ENCODE measurements at places on chromosomes 5 and 9. TPM values are rescaled to one million over a fixed set of nuclear protein-coding genes. Genes with fewer than 3 reads are reported as not detected.

DNA sequence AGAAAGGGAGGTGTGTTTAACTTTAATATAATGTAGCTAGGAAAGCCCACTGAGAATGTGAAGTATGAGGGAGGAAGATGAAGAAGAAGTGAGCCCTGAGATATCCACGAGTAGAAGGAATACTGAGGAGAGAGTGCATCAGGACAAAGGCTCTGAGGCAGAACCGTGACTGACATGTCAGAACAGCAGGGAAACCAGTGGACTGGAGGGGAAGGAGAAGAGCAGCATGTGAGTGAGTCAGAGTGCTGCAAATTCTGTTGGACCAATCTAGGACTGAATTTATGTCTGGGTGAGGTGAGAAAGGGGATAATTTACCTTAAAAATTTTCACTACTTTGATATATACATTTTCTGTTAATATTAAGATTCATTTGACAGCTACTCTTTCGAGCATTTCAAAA is 110.3 kb downstream of the ST8SIA4 start:
- H3K4me1 ChIP-seq = peaks cover 22% of the 10 kb centered on the region
- H3K27me3 ChIP-seq = no peaks in the 10 kb centered on the region
- H3K27ac ChIP-seq = no peak overlapping the region
- H3K4me3 ChIP-seq = no peak overlapping the region
- no peaks in the 10 kb centered on the region for H3K36me3 ChIP-seq
- DNase-seq = no peak

DNA sequence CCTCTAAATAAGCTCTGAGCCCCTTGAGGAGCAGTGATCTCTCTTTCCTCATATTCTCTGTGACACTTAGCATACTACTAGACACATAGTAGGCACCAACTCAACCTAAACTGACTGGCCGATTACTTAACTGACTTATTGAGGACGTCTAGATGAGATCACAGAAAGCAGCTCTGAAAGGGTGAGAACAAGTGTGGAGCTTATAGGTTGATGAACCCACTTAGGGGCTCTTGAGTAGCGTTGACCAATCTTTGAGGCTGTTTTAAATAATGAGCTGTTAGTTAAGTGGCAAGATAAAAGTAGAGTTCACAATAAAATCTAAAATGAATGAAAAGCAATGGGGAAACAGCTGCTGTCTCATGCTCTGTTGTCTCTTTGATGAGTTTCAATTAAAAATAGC is 124.7 kb upstream of the TNPO1 start:
- no peak overlapping the region for H3K4me3 ChIP-seq
- no peak overlapping the region for H3K27ac ChIP-seq
- H3K27me3 ChIP-seq = no peaks in the 10 kb centered on the region

DNA sequence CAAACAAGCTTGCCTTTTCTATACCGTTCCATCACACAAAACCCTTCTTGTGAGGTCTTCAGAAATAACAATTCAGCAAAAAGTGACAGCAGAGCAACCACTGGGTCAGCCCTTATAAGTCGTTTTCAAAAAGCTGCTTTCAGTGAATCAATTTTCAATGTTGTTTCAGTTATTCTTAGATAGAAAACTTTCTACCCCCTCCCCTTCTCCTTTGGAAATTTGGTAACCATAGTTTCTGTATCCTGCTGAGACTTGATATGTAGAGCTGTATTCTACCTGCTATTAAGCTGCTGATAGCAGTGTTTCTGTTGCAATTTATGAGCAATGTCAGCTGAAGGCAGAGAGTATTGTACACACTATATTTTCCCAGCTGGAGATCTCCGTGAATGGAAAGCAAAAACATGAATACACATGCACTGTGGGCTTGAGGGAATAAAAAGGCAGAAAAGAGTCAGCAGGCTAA is 75.7 kb downstream of the ZNF608 start:
- no peak overlapping the region for H3K4me3 ChIP-seq
- no peaks in the 10 kb centered on the region for H3K27me3 ChIP-seq
- no peaks in the 10 kb centered on the region for H3K36me3 ChIP-seq
- DNase-seq = no peak
- peaks cover 77% of the 10 kb centered on the region for H3K4me1 ChIP-seq

DNA sequence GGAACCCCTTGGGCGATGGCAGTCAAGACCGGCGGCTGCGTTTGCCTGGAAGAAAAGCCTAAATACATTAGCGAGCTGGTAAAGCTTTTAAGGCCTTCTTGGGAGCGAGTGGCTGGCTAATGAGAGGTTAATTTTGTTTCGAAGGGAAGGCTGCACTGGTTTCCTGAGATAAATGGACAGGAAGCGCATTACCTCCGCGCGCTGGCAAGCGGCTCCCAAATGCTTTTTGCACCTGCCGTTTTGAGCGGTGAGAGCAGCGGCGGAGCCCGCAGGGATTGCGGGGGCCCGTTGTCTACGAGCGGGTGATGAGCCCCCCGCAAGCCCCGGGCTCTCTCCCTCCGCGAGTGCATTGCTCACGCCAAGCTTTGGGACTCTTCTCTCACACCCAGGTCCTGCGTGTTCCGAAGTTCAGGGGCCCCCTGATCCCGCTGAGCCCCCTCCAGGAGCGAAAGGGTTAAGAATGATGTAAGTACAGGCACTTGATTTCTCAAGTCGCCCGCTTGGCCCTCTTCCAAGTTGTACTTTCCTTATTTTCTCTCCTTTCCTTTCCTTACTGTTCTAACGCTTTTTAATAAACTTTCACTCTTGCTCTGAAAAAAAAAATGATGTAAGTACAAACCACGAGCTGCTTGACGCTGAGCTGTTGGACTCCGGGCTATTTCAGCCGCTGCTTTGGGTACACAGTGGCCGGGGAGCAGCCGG is 3.1 kb upstream of the RGMB start:
- no peak for DNase-seq
- peak overlapping the region; percentile 72 for H3K27ac ChIP-seq
- peaks cover 46% of the 10 kb centered on the region for H3K4me1 ChIP-seq
- peaks cover 9% of the 10 kb centered on the region for H3K27me3 ChIP-seq
- peaks cover 11% of the 10 kb centered on the region for H3K36me3 ChIP-seq
- peak overlapping the region; percentile 94 for H3K4me3 ChIP-seq

DNA sequence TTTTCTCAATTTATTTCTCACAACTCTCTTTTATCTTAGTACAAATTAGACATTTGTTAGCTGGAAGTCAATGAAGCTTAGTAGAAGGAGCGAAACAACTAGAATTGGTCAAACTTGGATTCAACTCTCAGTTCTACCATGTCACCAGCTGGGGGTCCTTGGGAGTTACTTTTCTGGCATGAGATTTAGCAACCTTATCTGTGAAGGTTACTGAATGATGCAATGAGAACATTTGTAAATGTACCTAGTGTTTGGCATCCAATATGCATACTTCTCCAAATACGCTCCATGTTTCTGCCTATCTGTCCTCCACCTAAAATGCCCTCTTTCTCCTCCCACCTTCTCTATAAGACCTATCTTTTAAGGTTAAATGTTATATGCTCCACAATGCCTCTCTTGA is 6.3 kb downstream of the HNRNPA0 start:
- H3K27me3 ChIP-seq = no peaks in the 10 kb centered on the region
- H3K36me3 ChIP-seq = peaks cover 18% of the 10 kb centered on the region
- H3K27ac ChIP-seq = no peak overlapping the region
- no peak for DNase-seq

- H3K27ac ChIP-seq = no peak overlapping the region
- H3K36me3 ChIP-seq = peaks cover 8% of the 10 kb centered on the region
- H3K4me3 ChIP-seq = no peak overlapping the region
- no peak for DNase-seq
Observed at GRCh38 chr9:89690334-89690912, 85.6 kb downstream of the GADD45G start.

- DNase-seq = no peak
- no peak overlapping the region for H3K27ac ChIP-seq
- peaks cover 7% of the 10 kb centered on the region for H3K4me1 ChIP-seq
- no peak overlapping the region for H3K4me3 ChIP-seq
Observed at GRCh38 chr5:174454464-174454863, 269.9 kb upstream of the MSX2 start.

DNA sequence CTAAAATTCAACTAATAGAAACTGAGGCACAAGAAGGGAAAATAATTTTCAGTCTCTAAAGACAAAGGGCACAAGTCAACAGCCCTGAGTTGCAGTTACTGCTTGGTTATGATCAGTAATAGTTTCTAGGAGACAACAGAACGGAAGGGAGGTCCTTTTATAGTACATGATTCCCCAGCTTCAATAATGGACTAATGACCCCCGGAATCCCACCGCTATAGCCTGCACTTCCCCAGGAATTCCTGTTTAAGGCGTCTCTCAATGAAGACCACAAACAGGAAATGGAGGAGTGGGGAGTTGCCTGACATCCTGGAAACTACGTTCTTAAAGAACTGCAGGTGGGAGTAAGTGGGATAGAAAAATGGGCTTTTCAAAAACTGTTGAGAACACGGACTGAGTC is 60.6 kb downstream of the DIAPH1 start:
- peaks cover 7% of the 10 kb centered on the region for H3K36me3 ChIP-seq
- peaks cover 38% of the 10 kb centered on the region for H3K4me1 ChIP-seq
- H3K4me3 ChIP-seq = peak overlapping the region; percentile 61
- H3K27ac ChIP-seq = peak overlapping the region; percentile 97

DNA sequence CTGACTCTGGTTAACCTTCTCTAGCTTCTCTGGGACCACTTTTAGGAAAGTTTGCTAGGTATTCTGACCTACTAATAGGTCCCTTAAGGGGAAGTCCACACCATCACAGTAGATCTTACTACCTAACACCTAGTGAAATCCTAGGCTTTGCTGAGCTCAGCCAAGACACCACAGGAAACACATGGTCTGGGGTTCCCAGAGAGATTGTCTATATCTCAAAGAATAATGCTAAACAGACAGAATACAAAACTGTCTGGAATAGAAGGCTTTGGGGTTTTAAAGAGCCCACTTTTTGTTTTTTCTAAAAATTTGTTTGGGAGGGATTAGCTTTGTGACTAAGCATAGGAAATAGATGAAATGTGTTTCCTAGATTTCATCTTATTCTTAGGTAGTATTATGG is 395.1 kb downstream of the ARHGEF28 start:
- DNase-seq = no peak
- no peaks in the 10 kb centered on the region for H3K36me3 ChIP-seq
- H3K4me1 ChIP-seq = peaks cover 20% of the 10 kb centered on the region
- no peak overlapping the region for H3K27ac ChIP-seq
- H3K27me3 ChIP-seq = no peaks in the 10 kb centered on the region

- H3K27me3 ChIP-seq = no peaks in the 10 kb centered on the region
- no peak overlapping the region for H3K4me3 ChIP-seq
- H3K4me1 ChIP-seq = 0 out of 2 replicates have a peak, but pooled peaks cover 5% of the 10 kb centered on the region
Observed at GRCh38 chr9:27247756-27248155, 49.2 kb downstream of the EQTN start.

GRCh38 chr9:93415176-93415690 is 36.3 kb upstream of the FAM120A start:
- DNase-seq = no peak
- no peaks in the 10 kb centered on the region for H3K4me1 ChIP-seq
- H3K27me3 ChIP-seq = peaks cover 17% of the 10 kb centered on the region
- H3K4me3 ChIP-seq = no peak overlapping the region
- H3K27ac ChIP-seq = no peak overlapping the region
- H3K36me3 ChIP-seq = peaks cover 11% of the 10 kb centered on the region

DNA sequence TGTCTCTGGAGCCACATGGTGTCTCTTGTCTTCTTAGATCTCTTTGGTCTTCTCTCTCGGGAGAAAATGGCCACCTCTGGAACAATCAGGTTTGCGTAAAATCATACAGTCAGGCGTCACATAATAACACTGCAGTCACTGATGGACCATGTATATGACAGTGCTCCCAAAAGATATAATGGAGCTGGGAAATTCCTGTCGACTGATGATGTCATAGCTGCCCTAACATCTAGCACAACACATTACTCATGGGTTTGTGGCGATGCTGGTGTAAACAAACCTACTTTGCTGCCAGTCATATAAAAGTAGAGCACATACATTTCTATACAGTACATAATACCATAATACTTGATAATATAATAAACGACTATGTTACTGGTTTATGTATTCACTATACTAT is 30.1 kb upstream of the RAI14 start:
- H3K4me1 ChIP-seq = peaks cover 14% of the 10 kb centered on the region
- no peak overlapping the region for H3K4me3 ChIP-seq
- H3K36me3 ChIP-seq = peaks cover 8% of the 10 kb centered on the region
- H3K27me3 ChIP-seq = peaks cover 4% of the 10 kb centered on the region
- H3K27ac ChIP-seq = no peak overlapping the region
- no peak for DNase-seq

DNA sequence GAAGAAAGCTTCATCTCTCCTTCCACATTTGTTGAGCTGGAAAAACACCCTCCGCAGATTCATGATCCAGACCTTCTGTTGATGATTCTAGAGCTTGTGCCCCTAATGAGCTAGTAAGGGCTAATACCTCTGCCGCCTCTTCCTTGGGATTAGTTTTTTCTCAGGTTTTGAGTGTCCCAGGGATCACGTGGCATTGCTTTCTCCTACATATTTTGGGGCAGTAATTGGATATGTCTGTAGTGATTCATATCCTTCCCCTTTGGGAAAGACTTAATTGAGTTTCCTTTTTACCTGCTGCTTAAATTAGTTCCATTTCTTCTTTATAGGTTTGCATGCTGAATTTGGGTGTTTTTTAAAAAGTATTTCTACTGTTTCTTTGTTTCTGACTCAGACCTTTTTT is 143.9 kb downstream of the GOLPH3 start:
- no peaks in the 10 kb centered on the region for H3K27me3 ChIP-seq
- DNase-seq = no peak
- no peak overlapping the region for H3K27ac ChIP-seq

- H3K36me3 ChIP-seq = peaks cover 5% of the 10 kb centered on the region
- no peak overlapping the region for H3K4me3 ChIP-seq
- DNase-seq = no peak
Observed at GRCh38 chr5:96730586-96730985, 68.4 kb downstream of the CAST start.

Gene BHMT
- 1.1 TPM for total RNA-seq

Gene NR3C1
- total RNA-seq = 8.7 TPM

Gene LCN6
- not detected for total RNA-seq

Gene TPM2
- 146 TPM for total RNA-seq
